Adrenal gland (tissue), 19 donors: ENCODE measurements at places on chromosomes 2 and 18. TPM values are rescaled to one million over a fixed set of nuclear protein-coding genes. Genes with fewer than 3 reads are reported as not detected.

GRCh38 chr2:20641123-20641985, 9.5 kb downstream of the HS1BP3 start:
- DNase-seq = peak; percentile 99

CLIP4 gene
- polyA plus RNA-seq = 6.1 TPM

KCNE4 gene
- 2.1 TPM for polyA plus RNA-seq

GRCh38 chr18:8928847-8929780, 173.4 kb upstream of the NDUFV2 start:
- no peak for DNase-seq

HES6 gene
- polyA plus RNA-seq = 4.3 TPM

GRCh38 chr2:55743583-55743982, 49.9 kb upstream of the PNPT1 start:
- DNase-seq = no peak

SALL3 gene
- polyA plus RNA-seq = not detected

DNA sequence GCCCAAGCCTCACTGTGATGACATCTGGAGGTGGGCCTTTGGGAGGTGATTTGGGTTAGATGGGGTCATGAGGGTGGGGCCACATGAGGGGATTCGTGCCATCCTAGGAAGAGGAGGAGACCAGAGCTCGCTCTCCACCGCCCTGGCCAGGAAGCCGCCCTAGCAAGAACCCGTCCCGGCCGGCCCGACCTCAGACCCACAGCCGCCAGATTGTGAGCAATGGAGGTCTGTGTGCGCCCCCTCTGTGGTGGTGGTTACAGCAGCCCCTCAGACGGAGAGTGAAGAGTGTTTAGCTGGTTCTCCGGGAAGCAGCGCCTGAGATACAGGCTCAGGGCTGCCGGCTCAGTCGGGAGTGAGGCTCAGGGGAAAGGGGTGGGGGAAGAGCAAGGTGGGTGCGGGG, 83.3 kb downstream of the RTP5 start:
- DNase-seq = no peak

GRCh38 chr2:219247678-219248642, 2.7 kb downstream of the STK16 start:
- no peak for DNase-seq

DNA sequence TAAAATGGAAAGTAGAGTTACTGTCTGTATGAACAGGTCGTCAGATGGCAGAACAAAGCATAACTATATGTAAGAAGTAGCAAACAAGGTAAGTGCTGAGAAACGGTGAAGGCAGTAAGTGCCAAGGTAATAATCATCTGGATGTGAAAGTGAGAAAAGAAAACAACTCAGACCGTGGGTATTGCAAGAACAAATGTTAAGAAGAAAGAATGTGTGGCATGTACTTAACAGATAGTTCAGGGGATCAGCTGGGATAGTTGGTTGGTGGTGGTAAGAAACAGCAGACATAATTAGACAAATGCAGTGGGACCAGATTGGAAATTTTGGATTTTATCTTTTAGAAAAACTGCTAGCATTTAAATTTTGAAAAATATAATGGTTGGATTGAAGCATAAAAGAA, 375.8 kb upstream of the NXPH2 start:
- no peak for DNase-seq

DNA sequence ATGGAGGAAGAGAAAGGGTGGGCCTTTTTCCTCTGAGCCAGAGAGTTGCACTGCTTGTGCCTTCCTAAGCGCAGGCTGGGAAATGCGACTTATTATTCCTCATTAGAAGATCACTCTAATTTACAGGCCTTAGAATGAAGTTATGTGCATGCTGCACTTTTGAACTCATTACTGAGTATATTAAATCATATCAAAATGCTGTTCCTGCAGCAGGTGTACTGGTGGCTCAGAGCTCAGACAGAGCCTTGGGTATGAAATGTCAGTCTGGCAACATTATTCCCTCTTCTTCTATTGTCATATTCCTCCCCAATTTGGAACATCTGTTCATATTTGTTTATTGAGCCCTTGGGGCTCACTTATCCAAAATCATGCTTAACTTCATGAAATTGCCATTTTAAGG, 85.5 kb downstream of the ADCYAP1 start:
- DNase-seq = no peak

DNA sequence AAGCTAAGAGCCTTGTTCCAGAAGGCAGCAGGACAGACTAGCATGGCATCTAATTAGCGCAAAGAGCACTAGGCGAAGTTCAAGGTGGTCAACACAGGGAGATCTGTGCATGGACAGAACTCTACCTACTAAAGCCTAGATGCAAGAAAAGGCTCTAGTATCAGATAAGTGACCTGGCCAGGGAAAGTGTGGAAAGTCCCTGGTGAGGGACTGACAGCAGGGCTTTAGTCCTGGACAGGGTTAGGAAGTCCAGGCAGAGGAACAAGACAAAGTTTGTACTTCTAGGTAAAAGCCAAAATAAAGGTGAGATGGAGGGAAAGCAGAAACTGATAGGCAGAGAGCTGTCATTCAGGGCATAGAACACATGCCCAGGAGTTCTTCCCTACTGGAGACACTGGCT, 45.0 kb upstream of the PCBP1 start:
- no peak for DNase-seq

ASPRV1 gene
- polyA plus RNA-seq = 0.64 TPM
